Sciatic nerve (tissue), 2 donors: ENCODE measurements at places on chromosomes 7 and 10.

- DNase-seq = no peak
Measured at GRCh38 chr7:127865466-127865865, 165.8 kb downstream of the LRRC4 start.

DNA sequence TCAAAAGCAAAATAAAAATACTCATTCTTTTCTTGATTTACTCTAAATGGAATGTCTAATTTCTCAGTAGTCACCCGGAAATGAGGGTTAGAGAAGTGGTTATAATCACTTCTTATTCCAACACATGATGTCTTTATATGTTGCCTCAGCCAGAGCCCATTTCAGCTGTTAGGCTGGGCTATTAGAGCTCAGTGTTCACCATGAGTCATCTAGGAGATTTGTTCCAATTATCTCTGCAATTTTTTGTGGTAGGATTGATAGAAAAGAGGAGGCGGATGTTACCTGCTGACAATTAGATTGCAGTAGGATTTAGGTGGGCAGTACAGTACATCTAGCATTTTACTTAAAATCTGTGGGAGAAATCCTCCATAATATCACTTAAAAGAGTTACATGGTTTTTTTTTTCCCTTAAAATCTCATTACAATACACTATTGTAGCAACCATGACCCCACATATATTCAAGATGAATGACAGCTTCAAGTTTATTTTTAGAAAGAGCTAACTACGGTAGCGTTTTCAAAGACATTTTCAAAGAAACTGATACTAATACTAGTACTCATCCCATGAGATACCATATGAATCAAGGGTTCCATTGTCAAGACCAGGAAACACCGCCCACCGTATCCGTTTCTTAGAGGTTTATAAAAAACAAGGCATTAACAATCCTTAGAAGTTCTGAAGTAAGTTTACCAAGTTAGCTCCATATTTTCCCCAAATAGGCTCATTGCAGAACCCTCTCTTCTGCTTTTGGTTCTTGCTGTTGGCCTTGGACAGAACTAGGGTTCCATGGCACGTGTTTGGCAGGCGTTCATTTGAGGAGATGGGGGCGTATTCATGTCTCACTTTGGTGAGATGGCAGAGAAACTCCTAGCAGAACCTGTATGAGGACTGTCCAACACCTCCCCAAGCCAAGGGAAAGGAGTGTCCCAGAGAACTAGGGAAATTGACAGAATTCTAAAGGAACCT is 10.4 kb downstream of the CPA2 start:
- no peak for DNase-seq

GRCh38 chr10:108562105-108562504 is 1361.2 kb downstream of the XPNPEP1 start:
- DNase-seq = no peak

GRCh38 chr10:72598769-72599701 is 26.8 kb downstream of the MICU1 start:
- DNase-seq = no peak

DNA sequence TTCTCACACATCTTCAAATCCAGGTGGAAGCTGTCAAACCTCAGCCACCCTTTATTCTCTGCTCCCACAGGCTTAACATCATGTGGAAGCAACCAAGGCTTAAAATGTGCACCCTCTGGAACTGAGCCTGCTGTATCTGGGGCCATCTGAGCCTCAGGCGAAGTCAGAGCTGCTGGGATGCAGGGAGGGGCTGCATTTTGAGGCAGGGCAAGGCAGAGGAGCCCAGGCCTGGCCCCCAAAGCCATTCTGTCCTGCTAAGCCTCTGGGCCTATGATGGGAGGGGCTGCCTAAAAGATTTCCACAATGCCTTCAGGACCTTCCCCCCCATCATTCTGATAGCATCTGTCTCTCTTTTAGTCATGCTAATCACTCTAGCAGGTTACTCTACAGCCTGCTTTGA is 51.7 kb upstream of the COBL start:
- no peak for DNase-seq

DNA sequence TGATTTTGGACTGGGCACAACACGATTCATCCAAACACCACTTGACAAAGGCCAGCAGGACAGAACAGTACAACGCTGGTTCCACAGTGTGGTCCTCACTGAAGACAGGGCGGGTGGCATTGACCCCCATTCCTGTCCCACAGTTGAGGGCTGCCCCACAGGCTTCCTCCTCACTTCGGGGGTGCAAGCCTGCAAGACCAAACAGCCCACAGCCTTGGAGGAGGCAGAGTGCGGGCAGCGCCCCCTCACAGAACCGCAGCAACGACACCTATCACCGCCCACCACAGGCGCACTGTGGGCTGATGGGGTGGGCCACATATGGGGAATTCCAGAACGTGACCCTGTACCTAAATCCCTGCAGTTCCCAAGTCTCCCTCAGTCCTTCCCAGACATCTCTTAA is 70.6 kb downstream of the PTPRN2 start:
- no peak for DNase-seq

DNA sequence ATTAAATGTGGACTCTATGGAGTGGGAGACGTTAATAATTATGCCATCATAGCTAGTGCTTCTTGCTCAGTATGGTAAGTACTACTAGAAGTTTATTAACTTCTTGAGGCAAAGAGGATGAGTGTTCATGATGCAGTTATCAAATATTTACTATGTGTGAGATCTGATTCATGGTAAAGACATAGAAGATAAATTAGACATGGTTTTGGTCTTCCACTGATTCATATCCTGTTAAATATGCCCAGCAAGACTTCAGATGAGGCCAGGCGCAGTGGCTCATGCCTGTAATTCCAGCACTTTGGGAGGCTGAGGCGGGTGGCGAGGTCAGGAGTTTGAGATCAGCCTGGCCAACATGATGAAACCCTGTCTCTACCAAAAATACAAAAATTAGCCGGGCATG is 547.1 kb upstream of the ANKRD30A start:
- no peak for DNase-seq

GRCh38 chr10:88759366-88760101 is at the start of gene LIPN:
Gene LIPN, plus strand, starts transcription at chr10:88760020. Its CDS starts 1,386 bp downstream, at chr10:88761406.
- DNase-seq = no peak

- DNase-seq = no peak
Measured at GRCh38 chr10:125152450-125153368, 7.7 kb downstream of the CTBP2 start.

- DNase-seq = peak; percentile 74
Measured at GRCh38 chr7:6271060-6271658, 1.3 kb downstream of the CYTH3 start.

DNA sequence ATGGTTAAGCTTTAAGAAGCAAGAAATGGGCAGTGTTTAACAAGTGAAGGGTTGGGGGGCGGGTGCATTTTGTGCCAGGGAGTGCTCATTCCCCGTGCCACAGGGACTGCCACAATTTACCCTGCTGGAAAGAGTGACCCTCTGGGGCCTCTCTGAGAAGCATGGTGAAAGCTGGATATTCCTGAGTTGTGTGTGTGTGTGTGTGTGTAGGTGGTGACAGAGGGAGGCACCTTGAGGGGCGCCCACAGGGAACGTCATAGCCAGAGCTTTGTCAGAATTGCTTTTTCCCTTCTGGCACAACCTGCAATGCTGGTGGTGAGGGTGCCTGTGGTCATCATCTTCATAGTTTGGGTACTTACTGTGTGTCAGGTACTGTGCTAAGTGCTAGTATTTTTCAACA is 2.5 kb upstream of the WDR86 start:
- DNase-seq = no peak

DNA sequence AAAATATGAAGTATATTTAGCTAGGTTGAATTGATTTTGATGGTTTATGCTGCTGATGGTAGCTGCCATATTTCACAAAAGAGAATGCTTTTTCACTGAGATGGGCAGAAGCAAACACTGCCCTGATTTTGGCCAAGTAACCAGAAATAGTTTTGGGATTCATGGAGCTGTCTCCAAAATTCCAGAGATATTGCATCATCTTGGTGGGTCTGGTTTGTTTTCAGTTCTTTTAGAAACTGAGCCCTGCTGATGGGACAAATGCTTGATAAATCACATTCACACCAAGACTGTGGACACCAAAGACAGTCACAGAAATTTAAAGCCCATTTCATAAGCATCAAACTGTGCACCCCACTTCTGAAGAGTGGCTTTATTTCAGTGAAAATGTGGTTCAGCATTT is 140.5 kb downstream of the BICC1 start:
- DNase-seq = no peak

- no peak for DNase-seq
Measured at GRCh38 chr10:38094927-38095574, 914 bp downstream of the ZNF37A start.

DNA sequence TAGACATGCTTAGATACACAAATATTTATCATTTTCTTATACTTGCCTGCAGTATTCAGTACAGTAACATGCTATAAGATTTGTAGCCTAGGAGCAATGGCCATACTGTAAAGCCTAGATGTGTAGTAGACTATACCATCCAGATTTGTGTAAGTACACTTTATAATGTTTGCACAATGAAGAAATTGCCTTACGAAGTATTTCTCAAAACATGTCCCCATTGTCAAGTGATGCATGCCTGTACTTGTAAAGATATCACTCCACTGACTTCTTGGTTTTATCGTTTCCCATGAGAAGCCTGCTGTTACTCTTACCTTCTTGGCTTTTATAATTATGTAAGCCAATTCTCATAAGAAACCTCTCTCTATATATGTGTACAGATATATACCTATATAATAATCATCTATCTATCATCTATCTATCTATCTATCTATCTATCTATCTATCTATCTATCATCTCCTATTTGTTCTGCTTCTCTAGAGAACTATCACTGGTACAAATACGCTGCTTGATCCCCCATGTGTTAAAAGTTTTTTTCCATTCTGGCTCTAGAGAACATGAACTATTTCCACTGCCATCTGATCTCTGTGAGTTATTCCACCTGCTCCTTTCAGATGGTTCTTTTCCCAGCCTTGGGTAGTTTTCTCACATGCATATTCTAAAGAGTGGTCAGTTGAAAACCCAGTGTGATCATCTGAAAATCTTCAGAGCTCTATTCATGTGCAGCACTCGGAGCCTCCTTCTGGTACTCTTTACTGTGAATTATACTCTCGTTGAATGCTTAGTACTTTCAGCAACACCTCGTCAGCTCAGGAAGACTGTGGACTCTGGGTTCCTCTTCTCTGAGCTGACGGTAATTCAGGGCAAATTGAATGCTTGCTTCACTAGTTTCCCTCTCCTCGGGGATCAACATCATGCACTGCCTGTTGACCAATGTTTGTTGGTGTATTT is 14.5 kb upstream of the VCL start:
- DNase-seq = no peak

GRCh38 chr10:59082249-59082648 is 94.2 kb upstream of the PHYHIPL start:
- no peak for DNase-seq

- DNase-seq = no peak
Measured at GRCh38 chr7:145928937-145929336, 187.7 kb upstream of the CNTNAP2 start.

GRCh38 chr10:110461088-110461487 is 36.6 kb upstream of the DUSP5 start:
- peak; percentile 54 for DNase-seq

GRCh38 chr7:20399521-20399920 is 68.8 kb downstream of the ITGB8 start:
- DNase-seq = no peak

- DNase-seq = no peak
Measured at GRCh38 chr7:35623381-35623780, 71.6 kb downstream of the HERPUD2 start.

DNA sequence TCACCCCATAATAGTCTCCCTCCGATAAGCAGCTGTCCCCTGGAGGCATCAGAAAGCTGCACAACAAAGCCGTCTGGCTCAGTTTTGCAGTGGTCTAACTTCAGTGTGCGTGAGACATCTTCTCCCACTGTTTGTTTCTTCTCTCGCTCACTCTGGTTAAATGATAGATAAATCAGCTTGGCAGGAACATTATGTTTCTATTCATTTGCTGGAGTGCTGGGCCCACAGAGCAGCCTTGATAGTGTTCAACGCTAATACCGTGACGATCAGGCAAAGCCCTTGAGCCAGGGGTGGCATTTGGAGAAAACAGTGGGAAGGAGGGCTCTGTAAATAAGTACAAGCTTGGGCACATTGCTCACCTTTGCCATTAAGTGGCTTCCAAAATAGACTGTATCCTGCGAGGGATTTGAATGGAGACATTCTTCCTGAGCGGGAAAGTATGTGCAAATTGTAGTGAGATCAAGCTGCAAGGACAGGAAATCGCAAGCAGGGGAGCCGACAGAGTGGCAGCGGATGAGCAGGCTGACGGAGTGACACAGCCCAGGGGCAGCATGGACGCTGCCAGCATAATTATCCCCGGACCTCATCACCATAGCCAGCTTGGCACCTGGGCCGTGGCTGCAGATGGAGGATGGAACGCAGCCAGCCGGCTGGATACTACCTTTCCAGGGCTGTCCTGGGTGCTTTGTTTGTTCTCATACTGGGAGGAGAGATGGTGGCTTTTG is 256.8 kb upstream of the FZD8 start:
- no peak for DNase-seq

GRCh38 chr7:43942250-43942649 is 16.0 kb downstream of the UBE2D4 start:
- DNase-seq = no peak

DNA sequence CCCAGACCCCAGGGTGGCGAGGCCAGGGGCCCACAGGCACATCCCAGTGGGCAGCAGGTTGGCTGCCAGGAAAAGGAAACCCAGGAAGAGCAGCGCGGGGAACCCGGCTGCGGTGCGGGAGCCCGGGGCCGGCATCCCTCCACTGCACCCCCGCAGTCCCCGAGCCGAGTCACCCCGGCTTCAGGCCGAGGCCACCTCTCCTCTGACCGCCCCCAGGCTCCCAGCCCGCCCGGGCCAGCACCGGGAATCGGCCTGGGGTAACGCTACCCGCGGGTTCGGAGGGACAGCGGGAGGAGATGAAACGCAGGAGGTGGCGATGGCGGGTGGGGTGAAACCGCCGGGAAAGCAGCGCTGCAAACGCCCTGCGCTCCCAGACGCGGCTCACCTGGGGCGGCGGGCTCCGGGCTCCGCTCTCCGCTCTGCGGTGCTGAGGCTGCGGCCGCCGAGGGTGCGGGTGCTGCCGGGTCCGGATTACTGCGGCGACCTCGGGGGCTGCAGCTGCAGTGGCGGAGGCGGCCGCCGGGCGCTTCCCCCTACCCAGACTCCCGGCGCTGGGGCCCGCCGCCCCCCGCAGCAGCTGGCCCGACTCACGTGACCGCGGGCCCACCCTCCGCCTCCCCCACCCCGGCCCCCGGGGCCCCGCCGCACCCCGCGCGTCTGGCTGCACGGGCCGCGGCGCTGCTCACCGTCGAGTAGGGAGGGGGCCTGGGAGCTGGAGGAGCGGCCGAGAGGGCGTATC is at the start of gene SCRN1:
TSS of gene SCRN1 (minus strand) at position 545 of the 739 bp plus-strand sequence. CDS start 20,734 bp downstream, outside the sequence.
- peak; percentile 75 for DNase-seq
